ENCODE measurements at places on chromosomes 6 and 20. TPM values are rescaled to one million over a fixed set of nuclear protein-coding genes. Genes with fewer than 3 reads are reported as not detected.

SNX3 gene
- 198 TPM for total RNA-seq

C6orf15 gene
- not detected for total RNA-seq

WFDC6 gene
- total RNA-seq = not detected

FKBP1C gene
- total RNA-seq = 0.82 TPM

SAMD3 gene
- total RNA-seq = 1.5 TPM

CGA gene
- total RNA-seq = not detected

UST gene
- total RNA-seq = 26.2 TPM

CNBD2 gene
- total RNA-seq = 2.8 TPM

ESR1 gene
- 4.4 TPM for total RNA-seq

C4A gene
- 17.2 TPM for total RNA-seq

SLC22A1 gene
- total RNA-seq = 1.5 TPM

MLIP gene
- total RNA-seq = 5.5 TPM

ETV7 gene
- total RNA-seq = 0.51 TPM

PPP1R3D gene
- total RNA-seq = 8.7 TPM

IL17A gene
- total RNA-seq = not detected

CCN6 gene
- not detected for total RNA-seq

ENPP5 gene
- 0.38 TPM for total RNA-seq

BPIFA1 gene
- total RNA-seq = not detected

SNAI1 gene
- total RNA-seq = 5.1 TPM

CTNNBL1 gene
- total RNA-seq = 35.9 TPM

SIRPB1 gene
- 6.2 TPM for total RNA-seq

TMEM244 gene
- not detected for total RNA-seq

LPIN3 gene
- total RNA-seq = 32.8 TPM

OLIG3 gene
- total RNA-seq = not detected

ZNF292 gene
- 35.1 TPM for total RNA-seq

LY6G6C gene
- not detected for total RNA-seq

LY6G6D gene
- total RNA-seq = not detected

RAET1E gene
- total RNA-seq = 0.94 TPM

PACSIN1 gene
- total RNA-seq = 0.22 TPM

ME1 gene
- 35.4 TPM for total RNA-seq

PTGIS gene
- total RNA-seq = 17.0 TPM

CTSZ gene
- 260 TPM for total RNA-seq

WFDC12 gene
- not detected for total RNA-seq
